H1 (cell line): ENCODE measurements at places on chromosomes 4 and X. TPM values are rescaled to one million over a fixed set of nuclear protein-coding genes. Genes with fewer than 3 reads are reported as not detected.
A peak's percentile ranks its signal among the peaks of the same experiment; 100 is the strongest.

DNA sequence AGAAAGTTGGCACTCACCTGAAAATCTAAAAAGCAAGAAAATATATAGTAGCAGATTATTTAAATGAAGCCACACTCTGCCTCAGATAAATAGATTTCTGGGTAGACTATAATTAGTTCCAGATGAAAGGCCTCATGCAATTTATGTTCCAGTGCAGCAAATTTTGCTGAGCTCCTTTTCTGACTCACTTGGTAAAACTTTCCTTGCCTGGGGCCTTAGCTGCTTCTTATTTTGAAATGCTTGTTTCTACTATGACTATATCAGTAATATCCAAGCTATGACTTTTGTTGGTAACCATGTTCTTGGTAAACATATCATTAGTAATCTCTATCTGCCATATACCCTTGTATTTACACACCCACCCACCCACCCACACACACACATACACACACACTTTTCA is 961.8 kb downstream of the SH3BGRL start:
- H3K36me3 ChIP-seq: no peaks in the 10 kb centered on the region
- no peaks in the 10 kb centered on the region for H3K4me1 ChIP-seq

GRCh38 chr4:93911671-93912070 is 83.1 kb downstream of the ATOH1 start:
- no peaks in the 10 kb centered on the region for H3K27me3 ChIP-seq
- no peaks in the 10 kb centered on the region for H3K36me3 ChIP-seq
- no peak overlapping the region for H3K27ac ChIP-seq

- H3K4me3 ChIP-seq: no peak overlapping the region
- no peak overlapping the region for H3K27ac ChIP-seq
- no peaks in the 10 kb centered on the region for H3K4me1 ChIP-seq
Measured at GRCh38 chrX:53939127-53939526, 105.1 kb downstream of the PHF8 start.

OPRPN gene
- not detected in 2 replicates for total RNA-seq

DNA sequence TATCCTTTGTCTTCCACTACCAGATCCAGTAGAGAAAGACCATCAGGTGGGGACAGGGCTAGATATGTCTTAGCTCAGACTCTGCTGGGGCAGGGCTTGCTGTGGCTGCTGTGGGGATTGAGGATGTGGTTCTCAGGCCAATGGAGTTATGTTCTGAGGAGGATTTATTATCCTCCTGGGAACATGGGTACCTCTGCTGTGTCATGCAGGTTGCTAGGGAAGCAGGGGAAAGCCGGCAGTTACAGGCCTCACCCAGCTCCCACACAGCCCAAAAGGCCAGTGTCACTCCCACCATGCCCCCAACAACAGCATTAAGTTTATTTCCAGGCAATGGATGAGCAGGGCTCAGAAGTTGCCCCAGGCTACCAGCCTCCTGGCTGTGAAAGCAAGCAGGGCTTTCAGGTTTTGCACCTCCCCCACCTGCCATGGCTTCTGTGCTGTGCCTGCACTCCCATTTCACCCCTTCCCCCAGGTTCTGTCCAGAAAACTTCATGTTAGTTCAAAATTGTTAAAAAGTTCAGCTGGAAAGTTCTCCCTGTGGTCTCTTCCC is 879.9 kb downstream of the ARAP2 start:
- H3K4me1 ChIP-seq: no peaks in the 10 kb centered on the region
- H3K36me3 ChIP-seq: no peaks in the 10 kb centered on the region

DNA sequence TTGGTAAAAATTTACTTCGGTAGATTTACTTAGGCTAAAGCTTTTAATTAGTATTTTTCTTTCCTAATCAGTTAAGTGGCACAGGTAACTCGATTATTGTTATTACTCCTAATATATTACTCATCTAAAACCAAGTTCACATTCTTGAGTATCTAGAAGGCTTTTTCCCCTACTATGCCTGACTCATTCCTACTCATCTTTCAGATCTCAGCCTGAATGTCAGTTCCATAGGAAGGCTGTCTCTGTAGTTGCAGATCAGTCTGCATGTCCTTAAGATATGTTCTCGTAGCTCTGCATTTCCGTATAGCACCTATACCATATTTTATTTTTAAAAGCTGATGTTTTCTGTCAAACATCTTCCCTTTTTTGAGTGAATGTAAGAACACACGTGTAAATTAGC is 5.9 kb upstream of the FAM184B start:
- H3K27ac ChIP-seq: no peak overlapping the region
- H3K36me3 ChIP-seq: no peaks in the 10 kb centered on the region
- H3K27me3 ChIP-seq: peaks cover 6% of the 10 kb centered on the region
- no peaks in the 10 kb centered on the region for H3K4me1 ChIP-seq
- no peak overlapping the region for H3K4me3 ChIP-seq

TNIP3 gene
- total RNA-seq: not detected in 2 replicates

- no peak overlapping the region for H3K27ac ChIP-seq
- H3K27me3 ChIP-seq: peaks cover under 1% of the 10 kb centered on the region; the same call in 1 of the 2 replicates
- no peaks in the 10 kb centered on the region for H3K36me3 ChIP-seq
- no peak for DNase-seq
- H3K4me3 ChIP-seq: peak overlapping the region; percentile 63
Measured at GRCh38 chr4:185202984-185203485, 765 bp downstream of the CFAP97 start.

DNA sequence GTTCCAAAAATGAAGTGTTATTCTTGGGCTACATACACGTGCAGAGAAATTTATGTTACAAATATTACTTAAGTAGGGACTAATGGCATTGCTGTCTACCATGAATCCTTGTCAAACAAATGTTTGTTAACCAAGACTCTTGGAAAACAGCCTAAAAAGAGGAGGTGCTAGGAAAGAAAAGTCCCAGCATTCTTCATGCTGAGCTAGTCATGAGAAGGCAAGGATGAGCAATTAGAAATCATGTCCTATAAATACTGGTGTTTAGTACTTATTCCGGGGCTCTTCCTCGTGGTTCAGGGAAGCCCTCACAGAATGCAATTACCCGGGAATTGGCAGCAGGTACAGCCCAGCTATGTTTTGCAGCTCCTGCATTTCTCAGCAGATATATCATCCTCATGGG is 378.1 kb upstream of the FTHL17 start:
- DNase-seq: no peak
- no peak overlapping the region for H3K27ac ChIP-seq
- H3K27me3 ChIP-seq: no peaks in the 10 kb centered on the region
- no peaks in the 10 kb centered on the region for H3K4me1 ChIP-seq
- no peak overlapping the region for H3K4me3 ChIP-seq

- no peaks in the 10 kb centered on the region for H3K4me1 ChIP-seq
- H3K27ac ChIP-seq: no peak overlapping the region
- H3K4me3 ChIP-seq: no peak overlapping the region
Measured at GRCh38 chr4:34158878-34159277, 2085.4 kb downstream of the ARAP2 start.

ATP1B4 gene
- not detected in 2 replicates for total RNA-seq

DNA sequence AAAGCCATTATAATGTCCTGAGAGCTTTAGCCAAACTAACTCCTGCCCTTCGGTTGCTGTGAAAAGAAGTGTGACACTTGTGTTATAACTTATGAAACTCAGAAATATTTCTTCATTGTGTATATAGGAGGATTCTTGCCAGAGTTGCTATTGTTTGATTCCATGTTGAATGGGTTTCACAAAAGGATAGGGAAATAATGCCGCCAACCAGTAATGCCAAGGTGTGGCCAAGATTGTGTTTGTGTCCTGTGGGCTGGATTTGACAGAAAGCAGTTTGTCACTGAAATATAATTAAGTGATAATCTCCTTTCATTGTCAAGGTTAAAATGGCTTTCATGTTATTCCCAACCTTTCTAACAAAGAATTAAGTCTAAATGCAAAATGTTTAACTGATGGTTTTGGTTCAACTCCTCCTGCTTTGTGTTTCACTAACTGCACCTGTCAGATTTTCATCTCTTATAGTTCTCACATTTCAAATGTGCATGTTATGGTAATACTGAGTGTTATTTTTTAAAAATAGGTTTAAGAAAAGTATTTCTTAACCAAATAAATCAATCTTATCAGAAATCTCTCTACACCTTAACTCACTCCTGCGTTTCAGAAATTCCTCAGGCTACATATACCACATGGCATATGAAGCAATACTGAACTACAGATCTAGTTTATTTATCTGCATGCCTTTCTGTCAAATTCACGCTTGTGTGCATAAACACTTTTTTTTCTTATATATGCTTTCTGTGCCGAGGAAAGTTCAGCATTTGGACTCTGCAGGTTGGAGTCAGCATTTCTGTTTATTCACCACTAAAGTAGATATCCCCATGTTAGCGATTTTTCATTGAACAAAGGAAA is at the start of gene CLDN22:
Gene CLDN22, minus strand, starts transcription at position 66 of the 849 bp plus-strand sequence. Its CDS starts 58 bp downstream, at position 8.
- no peaks in the 10 kb centered on the region for H3K27me3 ChIP-seq
- no peaks in the 10 kb centered on the region for H3K4me1 ChIP-seq
- no peak within 1 kb of the TSS for H3K27ac ChIP-seq
- H3K4me3 ChIP-seq: no peak within 1 kb of the TSS

DNA sequence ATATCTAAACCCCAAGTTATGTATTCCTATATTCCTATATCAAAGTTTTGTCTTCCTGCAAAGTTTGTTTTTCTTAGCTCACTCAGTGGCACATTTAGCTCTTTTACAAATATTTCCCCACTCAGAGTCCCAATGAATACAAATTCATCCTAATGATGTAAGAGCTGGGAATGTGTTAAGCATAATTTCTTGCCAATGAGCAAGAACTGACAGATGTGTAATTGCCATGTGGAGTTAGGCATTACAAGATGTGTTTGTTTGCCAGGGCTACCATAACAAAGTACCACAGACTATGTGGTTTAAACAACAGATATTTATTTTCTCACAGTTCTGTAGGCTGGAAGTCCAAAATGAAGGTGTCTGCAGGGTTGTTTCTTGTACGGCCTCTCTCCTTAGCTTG is 302.1 kb downstream of the KCTD8 start:
- H3K36me3 ChIP-seq: no peaks in the 10 kb centered on the region
- no peak overlapping the region for H3K4me3 ChIP-seq
- no peaks in the 10 kb centered on the region for H3K4me1 ChIP-seq
- no peak for DNase-seq
- no peaks in the 10 kb centered on the region for H3K27me3 ChIP-seq

RPS6KA6 gene
- 14.6 and 14.7 TPM in 2 replicates for total RNA-seq

- no peaks in the 10 kb centered on the region for H3K4me1 ChIP-seq
- H3K4me3 ChIP-seq: no peak overlapping the region
Measured at GRCh38 chrX:20654596-20655106, 387.9 kb upstream of the RPS6KA3 start.

DNA sequence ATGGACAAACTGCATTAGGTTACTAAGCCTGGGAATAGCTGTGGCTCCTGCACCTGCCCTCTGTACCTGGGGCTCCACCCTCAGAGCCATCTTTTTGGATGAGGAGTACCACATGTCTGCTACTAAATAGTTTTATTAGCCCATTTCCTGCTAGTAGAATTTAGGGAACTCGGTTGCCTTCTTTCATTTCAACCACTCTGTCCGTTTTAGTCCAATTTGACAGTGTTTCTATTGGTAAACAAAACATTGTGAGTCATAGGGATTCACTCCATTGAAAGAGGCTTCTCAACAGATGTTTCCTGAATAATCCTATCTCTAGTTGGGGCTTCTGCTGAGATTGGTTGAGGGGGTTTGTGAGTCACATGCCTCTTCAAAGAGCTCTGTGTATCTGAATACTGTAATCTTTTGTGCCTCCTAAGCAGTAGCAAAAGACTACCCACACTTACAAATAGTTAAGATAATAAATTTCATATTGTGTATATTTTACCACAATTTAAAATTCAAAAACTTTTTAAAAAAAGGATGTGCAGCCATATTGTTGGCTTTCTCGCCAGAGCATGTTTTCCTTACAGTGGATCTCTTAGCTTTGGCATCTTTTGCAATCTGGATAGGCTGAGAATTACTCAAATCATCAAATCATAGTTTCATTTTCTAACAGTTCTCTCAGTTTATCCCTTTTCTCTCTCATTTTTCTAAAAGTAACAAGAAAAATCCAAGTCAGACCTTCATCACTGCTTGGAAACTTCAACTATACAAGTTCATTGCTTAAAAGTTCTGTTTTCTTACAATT is 9.9 kb downstream of the FAM200B start:
- H3K4me3 ChIP-seq: no peak overlapping the region
- H3K4me1 ChIP-seq: peaks cover 13% of the 10 kb centered on the region
- no peaks in the 10 kb centered on the region for H3K27me3 ChIP-seq

DNA sequence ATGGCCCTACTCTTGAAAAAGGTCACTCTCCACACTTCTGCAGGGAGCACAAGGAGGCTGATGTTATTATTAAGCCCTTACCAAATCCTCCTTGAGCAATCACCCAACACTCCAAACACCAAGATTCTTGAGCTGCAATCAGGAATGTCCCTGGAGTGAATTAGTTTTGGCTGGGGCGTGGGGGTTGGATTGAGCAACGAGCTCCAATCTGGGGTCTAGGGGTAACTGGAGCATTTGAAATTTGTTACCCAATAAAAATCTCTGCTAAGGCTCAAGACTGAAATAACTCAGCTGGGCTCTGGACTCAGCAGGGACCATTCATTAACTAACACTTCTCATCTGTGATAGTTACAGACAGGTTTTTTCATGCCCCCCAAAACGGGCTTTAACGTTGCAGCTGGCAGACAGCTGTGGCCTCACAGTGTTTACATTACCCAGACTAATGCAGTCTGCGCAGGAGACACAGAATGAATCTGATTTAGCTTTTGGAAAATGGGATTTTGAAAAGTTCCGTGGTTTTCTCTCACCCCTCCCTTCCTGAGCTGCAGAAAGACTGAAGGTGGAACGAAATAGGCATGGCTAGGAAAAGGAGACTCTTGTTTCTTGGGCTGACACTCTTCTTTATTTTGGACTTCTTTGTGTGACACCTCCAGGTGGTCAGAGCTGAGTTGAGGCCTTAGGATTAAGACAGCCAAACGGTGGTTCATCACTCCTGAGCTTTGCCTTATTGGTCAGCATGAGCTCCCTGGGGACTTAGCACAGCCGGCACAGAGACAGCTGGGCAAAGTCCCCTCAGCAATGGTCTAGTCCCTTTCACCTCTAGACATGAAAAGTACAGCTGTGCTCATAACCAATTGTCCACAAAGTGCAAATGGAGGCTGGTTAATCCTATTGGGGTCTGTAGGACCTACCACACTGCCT is 26.6 kb downstream of the PLAC1 start:
- no peak overlapping the region for H3K27ac ChIP-seq
- no peaks in the 10 kb centered on the region for H3K36me3 ChIP-seq
- no peak for DNase-seq

- no peak for DNase-seq
- no peak overlapping the region for H3K4me3 ChIP-seq
- H3K27me3 ChIP-seq: no peaks in the 10 kb centered on the region
- H3K4me1 ChIP-seq: no peaks in the 10 kb centered on the region
- no peaks in the 10 kb centered on the region; the same call in 1 of the 2 replicates for H3K36me3 ChIP-seq
Measured at GRCh38 chr4:93513851-93514250, 314.7 kb upstream of the ATOH1 start.

ZBED1 gene
- total RNA-seq: 45.8 and 46.4 TPM in 2 replicates

DNA sequence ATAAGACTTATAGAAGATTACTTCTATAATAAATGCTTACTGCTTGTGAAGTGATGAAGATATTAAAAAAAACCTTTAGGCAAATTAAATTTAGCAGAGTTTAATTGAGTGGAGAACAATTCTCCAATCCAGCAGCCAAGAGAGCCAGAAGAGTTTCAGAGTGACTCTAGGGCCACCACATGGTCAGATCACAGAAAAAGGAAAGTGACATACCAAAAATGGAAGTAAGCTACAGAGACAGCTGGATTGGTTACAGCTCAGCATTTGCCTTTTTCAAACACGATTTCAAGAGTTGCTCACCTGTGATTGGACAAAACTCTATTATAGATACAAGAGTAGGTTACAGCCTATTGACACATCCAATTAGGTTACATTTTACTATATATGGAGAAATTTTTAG is 79.0 kb upstream of the TRAM1L1 start:
- H3K27me3 ChIP-seq: no peaks in the 10 kb centered on the region
- no peaks in the 10 kb centered on the region for H3K36me3 ChIP-seq
- H3K27ac ChIP-seq: no peak overlapping the region
- DNase-seq: no peak
- no peaks in the 10 kb centered on the region for H3K4me1 ChIP-seq
